ENCODE measurements at places on chromosomes 6 and 20.

DNA sequence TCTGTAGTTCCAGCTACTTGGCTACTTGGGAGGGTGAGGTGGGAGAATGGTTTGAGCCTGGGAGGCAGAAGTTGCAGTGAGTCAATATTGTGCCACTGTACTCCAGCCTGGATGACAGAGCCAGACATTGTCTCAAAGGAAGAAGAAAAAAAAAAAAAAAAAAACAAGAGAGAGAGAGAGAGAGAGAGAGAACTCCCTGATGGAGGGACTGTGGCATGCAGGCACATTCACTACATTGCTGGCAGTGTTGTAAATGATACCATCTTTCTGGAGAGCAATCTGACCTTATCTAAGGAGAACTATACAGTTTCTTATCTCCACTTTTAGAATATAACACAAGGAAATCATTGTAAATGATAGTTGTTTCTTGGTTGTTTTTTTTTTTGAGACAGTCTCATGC is 85.1 kb downstream of the MDN1 start:
- DNase-seq, result no peak

GRCh38 chr20:50870561-50871161 is 60.6 kb downstream of the ADNP start:
- DNase-seq, result no peak

DNA sequence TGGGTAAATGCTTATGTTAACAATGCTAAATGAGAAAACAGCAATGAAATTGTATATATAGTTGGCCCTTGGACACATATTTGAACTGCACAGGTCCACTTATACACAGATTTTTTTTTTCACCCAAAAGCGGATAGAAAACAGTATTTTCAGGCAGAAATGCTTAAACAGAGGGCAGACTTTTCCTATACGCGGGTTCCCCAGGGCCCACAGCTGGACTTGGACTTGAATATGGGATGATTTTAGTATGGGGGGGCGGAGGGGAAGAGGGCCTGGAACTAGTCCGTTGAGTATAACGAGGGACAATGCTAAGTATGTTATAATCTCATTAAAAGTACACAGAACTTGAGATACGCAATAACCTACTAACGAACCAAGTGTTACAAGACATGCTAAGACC is 1.1 kb upstream of the PRSS35 start:
- DNase-seq, result no peak

DNA sequence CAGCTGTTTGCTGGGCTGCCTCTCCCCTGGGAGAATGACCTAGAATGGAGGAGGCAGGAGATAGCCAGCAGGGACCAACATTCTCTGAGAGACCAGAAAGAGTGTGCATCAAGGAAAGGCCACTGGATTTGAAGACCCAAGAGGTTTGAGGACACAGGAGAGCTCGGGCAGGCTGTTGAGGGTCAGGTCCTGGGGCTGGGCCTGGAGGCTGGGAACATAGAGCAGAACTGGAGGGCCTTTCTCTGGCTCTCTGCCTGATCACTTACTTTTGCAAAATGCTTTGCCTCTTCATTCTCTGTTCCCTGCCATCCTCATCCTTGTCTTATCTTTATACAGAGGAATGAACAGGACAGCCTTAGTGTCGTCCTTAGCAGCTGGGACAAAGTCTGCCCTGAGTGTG is 2.5 kb downstream of the IYD start:
- no peak for DNase-seq

- no peak for DNase-seq
These were observed 2.8 kb downstream of the HMGN3 start for GRCh38 chr6:79231666-79232065.

GRCh38 chr6:125858427-125859320 is 67.9 kb downstream of the NCOA7 start:
- DNase-seq, result no peak

- DNase-seq, result no peak
These were observed 1.0 kb downstream of the TGM2 start for GRCh38 chr20:38164069-38164468.

DNA sequence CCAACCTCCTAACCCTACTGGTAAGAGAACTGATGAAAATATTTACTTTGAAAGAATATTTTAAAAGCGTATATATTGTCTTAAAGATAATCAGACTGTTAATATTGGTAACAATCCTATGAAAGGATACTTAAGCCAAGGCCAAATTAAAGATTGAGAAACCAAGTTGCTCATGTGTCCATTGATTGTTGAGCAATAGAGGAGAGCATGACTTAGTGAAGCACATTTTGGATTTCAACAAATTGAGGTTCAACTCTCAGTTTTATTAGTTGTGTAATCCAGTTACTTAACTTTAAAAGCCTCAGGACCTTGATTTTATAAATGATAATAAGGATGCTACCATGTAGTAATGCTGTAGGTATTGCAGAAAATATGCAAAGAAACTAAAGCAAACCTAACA is 56.8 kb downstream of the PRL start:
- DNase-seq, result no peak

DNA sequence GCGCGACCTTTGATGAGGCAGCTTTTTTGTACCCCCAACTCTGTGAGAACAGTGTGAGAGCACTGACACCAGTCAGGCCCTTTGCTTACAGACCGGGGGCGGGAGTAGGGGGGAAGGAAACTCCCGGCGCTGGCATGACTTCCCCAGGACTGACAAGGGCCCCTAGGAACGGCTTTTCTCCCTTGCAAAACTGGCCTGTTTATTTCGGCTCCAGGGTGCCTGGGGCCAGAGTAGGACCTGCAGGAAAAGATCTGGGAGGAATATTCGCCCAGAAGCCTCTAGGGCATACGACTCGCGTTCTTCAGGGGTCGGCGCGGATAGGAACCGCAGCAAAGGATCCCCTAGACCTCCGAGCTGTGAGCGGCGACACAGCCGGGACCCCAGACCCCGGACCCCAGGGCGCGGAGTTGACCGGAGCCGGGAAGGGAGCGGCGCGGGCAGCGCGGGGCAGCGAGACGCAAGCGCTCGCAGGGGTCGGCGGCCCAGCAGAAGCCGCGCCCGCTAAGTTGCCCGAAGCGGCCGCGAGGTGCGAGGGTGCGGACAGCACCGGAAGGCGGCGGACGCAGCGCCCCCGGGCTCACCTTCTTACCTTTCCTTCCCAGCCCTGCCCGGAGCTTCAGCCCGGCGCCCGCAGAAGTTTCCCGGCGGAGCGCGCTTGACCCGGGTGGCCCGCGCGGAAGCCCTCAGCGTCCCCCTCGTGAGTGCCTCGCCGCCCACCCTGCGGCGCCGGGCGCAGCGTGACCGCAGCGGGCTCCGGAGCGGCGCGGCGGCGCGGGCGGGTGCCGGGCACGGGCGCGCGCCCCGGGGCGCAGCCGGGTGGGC is at the start of gene POPDC3:
POPDC3 (minus strand) TSS at position 771 of the 822 bp plus-strand sequence. CDS start 18,105 bp downstream, outside the sequence.
- DNase-seq, result no peak

- DNase-seq, result no peak
These were observed 280.4 kb upstream of the TAB2 start for GRCh38 chr6:149037051-149037671.

DNA sequence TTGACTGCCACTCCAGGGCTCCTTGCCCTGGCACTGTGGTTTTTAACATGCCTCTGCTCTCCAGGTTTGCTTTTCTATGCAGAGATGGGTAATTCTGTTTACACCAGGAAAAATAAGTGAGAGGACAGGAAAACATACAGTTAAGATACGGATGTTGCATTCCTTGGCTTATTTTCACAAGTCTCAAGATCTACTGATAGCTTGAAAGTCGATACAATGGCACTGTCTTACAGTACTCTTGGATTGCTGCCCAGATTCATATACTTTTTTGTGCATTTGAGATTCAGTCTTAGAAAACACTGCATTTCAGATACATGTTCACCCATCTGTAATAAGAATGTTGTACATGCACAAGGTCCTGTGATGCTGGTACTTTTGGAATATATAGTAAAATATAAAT is 159.6 kb upstream of the FLRT3 start:
- DNase-seq, result no peak

- no peak for DNase-seq
These were observed 71.3 kb downstream of the SLC22A3 start for GRCh38 chr6:160419488-160419887.

DNA sequence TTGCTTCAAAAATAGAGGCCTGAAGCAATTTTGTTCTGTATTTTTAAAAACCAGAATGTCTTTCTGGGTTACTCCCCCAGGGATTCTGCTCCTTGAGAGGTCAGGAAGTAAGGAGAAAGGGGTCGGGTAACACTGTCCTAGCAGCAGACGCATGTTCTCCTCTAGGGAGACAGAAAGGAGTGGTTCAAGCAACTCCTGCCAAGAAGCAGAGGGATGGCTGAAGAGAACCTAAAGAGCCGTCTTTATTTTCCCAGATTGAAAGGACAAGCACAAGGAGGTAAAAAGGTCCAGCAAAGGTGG is 58.0 kb upstream of the SLC4A11 start:
- DNase-seq, result no peak

DNA sequence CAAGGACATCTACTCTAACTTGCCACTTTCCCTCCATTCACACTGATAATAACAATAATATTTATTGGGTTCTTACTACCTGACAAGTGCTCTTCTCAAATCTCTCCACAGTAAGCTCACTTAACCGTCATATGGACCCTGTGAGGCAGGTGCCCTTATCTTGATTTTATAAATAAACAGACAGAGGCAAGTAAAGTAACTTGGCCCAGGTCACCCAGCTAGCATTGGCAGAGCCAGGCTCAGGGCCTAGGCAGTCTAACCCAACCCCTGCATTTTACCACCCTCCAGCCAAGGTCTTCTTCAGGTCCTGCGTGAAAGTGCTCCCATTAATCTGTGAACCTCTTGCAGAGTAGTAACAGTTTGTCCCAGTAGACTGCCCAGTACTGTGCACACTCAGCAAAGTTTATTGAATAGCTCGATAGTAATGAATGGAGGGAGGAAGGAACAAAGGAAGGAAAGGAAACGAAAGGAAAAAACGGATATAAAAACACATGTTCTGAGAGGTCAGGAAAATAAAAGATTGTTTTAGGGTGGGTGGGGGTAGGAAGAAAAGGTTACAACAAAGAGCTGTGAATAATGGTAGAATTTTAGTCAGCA is 17.0 kb upstream of the STX11 start:
- no peak for DNase-seq

All from HL-60 (cell line).